ENCODE measurements at places on chromosomes 2 and 18.

DNA sequence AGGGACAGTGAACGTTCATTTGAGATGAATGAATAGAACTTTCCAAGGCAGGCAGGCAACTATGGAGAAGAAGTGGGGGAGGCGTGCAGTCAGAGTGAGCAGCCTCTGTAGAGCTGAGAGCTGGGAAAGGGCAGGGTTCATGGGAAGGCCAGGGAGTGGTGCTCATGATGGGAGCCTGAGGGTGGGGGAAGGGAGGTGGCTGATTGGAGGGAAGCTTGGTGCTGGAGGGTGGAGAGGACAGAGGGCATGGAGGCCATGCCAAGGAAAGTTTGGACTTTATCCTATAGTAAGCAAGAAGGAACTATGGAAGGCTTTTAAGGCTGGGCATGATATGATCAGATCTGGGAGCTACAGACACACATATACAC is 47.6 kb upstream of the LGALSL start:
- DNase-seq = no peak

DNA sequence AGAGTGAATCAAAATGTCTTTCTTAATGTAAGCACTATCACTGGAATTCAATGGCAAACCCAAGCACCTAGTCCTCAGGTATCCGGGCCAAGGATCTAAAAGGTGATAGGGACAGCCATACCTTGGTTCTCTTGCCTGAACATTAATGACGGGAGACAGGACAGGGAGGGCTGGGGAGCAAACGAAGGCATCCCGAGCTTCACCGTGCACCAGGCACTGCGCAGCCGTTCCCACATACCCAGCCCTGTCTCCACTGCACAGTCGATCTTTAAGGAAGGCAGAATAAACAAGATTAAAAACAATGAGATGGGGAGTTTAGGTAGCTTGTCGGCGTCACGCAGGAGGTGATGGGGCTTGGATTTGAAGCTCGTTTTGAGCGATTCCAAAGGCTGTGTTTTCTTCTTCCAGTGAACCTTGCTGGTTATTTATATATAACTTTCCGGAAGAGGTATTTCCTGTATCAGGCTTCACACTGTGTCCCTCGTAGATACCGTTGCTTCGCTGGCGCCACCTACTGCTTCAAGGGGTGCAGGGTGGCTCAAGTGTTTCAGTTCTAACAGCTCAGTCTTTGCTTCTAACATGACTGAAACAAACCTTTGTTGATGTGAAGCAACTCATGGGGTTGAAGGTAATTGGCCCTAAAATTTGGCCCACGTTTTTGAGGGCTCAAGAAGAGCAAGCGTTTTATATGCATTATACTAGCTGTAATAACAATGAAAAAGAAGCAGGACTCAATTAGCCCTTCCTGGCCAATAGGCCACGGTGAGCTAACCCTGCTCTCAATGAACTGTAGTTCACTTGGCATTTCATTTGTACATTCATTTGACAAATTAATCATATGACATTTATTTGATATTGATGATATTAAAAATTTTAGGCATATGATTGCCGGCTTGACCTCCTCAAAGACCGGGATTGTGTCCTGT is 77.4 kb downstream of the DCDC2C start:
- DNase-seq = peak; percentile 1

DNA sequence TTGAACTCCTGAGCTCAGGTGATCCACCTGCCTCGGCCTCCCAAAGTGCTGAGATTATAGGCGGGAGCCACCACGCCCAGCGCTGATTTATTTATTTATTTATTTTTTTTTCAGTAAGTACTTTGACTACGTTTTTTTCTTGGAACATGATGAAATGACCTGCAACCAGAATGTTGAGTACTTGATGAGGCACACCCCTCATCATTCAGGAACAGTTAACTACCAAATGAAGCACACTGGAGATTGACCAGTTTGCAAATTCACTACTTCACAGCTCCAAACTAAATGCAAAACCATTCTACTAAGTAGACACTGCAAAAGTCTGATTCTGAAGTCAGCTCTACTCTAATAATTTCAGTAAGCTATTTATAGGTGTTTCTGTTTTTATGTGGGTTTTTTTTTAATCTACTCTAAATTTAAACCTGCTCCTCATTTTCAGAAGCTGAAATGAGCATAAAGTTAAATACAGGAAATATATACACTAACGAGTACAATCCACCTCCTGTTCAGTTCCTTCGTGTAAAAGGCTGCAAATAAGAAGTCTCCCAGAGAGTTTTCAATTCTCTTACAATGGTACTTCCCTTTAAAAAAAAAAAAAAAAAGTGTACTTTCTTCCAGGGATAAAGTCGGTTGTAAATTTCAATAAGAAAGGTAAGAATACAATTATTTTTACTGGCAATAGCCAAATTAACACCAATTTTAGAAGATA is 1.4 kb downstream of the GFPT1 start:
- peak; percentile 73 for DNase-seq

DNA sequence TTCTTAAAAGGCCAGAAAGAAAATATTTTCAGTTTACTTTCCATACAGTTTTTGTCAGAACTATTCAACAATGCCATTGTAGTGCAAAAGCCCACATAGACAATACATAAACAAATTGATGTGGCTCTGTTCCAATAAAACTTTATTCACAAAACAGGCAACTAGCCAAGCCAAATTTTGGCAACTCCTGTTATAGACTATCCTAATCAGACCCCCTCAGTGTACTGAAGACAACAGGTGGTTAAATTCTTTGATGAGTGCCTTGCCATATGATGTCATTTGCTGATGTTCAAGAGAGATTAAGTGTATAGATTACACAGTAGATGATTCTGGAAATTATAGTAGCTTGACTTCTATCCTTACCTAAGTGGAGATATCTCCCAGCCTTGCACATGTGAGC is 83.4 kb downstream of the FANCL start:
- no peak for DNase-seq

- DNase-seq = no peak
Observed at GRCh38 chr18:55243857-55244256, 284.6 kb upstream of the CCDC68 start.

DNA sequence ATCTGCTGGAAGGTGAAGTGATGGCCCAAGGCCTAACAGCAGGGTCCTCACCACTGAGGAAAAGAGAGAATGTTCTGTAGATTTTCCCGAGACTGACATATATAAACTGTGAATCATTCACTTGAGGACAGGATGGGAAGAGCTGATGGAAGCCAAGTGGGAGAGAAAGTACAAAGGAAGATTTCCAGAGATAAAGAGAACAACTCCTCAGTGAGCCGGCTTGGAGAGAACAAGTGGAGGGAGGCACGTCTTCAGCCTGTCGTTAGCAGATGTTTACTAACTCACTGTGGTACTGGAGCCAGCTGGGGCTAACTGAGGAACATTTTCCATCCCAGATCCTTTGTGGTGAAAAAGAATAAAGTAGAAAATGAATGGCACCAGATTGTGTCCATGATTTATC is 552.9 kb upstream of the TNP1 start:
- DNase-seq = peak; percentile 73

- peak; percentile 11 for DNase-seq
Observed at GRCh38 chr2:26521054-26521912, 43.4 kb upstream of the OTOF start.

DNA sequence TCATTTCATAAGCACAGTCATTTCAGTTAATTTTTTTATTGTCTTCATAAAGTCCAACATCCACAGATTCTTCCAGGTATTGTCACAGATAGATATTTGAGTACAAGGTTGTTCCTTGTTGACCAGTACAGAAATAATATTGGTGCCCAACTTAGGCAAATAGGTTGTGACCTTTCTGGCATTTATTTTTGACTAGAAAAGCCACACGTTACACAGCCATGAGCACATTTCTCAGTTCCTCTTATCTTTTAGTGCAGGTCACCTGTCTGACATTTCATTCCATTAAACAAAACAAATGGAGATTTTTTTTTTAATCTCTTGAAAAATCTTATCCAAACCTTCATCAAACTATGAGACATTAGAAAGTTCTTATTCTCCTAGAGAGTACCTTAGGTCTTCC is 428.8 kb downstream of the ZNF521 start:
- DNase-seq = no peak

DNA sequence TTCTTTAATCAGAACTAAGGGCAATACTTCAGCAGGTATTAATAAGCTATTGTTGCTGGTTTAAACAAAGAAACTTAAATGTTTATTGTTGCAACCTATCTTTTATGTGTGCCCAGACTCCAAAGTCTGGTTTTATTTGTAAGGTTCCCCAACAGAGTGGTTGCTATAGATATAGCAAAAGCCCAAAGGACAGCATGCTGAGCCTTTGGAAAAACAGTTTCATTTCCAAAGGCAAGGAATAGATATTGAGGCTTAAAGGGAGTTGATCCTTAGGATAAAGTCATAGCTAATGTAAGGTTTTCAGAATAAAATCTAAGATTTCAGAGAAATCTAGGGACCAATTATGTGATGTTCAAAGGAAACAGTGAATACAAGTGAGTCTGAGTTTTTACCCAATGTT is 413.2 kb upstream of the SLC14A2 start:
- no peak for DNase-seq

GRCh38 chr2:56709181-56709580 is 525.4 kb downstream of the CCDC85A start:
- no peak for DNase-seq

DNA sequence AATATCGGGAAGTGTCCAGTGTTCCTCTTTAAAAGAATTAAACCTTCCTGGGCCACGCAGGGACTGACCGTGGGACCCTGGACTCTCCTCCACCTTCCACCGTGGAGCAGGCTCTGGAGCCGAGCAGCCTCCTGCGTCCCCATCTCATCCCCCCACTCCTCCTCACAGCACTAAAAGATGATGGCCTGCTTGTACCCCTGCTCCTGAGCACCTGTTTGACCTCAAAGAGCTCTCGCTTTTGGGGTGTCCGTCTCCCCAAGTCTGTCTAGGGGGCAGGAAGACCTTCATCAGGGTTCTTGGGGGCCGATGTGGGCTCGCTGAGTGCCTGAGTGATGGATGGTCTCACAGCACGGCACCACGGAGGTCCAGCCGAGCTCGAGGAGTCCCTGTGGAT is 1.2 kb upstream of the SDC1 start:
- no peak for DNase-seq

DNA sequence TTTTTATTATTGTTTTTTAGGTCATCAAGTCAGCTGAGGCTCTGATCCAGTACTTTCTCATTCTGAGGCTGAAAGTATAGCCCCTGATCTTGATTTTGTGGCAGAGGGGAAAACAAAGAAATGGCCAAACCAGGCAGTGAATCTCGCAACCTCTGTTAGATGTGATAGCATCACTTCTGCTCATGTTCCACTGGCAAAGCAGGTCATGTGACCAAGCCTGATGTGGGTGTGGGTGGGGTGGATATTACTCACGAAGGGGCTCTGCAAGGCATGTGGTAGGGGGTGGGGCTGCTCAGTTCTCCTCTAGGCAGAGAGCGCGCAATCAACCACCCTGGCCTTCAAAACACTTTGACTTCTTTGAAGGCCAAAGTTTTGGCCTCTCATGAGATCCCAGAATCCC is 254.2 kb downstream of the MYCN start:
- no peak for DNase-seq

- no peak for DNase-seq
Observed at GRCh38 chr2:163658556-163658955, 77.3 kb downstream of the FIGN start.

- no peak for DNase-seq
Observed at GRCh38 chr2:233691443-233692433, 952 bp upstream of the UGT1A6 start.

- DNase-seq = no peak
Observed at GRCh38 chr2:58376592-58376991, 135.5 kb upstream of the FANCL start.

DNA sequence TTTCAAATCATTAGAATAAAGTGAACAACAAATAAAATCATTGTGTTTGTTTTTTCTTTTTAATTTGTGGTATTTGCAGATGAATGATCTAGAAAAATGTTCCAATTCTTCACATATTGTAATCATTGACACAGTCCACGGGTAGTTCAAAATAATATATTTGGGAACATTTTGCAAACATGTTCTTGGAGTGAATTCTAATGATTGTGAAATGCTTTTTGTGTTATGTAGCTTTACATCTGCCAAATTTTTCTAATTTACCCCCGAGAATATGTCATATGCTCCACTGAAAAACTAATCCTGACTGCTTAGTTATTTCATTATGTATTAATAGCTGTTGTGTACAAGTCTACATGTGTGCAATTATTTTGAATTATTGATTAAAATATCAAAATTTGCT is 1468.4 kb upstream of the NXPH2 start:
- DNase-seq = no peak

DNA sequence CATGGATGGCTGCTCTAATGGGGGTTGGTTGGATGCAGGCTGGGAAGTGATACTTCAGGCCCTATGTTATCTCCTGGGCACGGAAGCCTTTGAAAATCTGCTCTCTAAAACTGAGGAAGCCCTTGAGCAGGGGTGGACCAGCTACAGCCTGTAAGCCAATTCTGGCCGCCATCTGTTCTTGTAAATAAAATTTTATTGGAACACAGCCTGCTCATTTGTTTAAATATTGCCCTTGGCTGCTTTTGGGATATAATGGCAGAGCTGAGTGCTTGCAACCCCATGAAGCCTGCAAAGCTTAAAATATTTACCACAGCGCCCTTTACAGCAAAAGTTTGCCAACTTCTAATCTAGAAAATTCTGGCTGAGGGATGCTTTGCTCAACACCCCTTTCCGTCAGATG is 11.9 kb upstream of the IGFBP2 start:
- DNase-seq = no peak

DNA sequence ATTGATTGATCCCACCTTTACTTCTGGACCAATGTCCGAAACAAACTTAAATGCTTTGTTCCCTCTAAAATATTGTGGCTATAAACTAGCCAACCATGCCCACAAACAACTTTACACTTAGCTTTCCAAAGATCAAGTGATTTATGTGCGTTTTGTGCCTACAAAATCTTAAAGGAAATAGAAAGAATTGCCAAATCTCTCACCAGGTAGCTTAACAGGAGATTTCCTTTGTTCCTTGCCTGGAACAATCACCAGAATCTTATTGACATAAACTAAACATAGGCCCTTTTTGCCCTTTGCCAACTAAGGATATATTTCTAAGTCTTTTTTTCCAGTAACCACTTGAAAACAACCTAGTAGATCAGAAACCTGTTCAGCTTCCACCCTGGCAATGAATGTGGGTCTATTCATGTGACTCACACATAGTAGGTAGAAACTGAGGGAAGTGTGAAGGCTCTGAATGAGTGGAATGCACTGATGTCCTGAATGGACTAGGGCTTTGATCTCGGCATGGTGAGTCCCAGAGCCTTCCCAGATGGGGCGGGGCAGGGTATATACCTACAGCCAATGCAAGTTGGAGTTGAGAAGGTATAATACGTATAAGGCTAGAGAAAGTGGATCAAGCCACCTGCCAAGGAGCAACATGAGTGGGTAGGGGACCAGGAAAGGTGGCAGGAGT is 94.6 kb upstream of the PPP1CB start:
- DNase-seq = no peak

- DNase-seq = no peak
Observed at GRCh38 chr2:197248623-197249022, 62.0 kb downstream of the ANKRD44 start.
